ENCODE measurements at places on chromosomes 3 and 15. TPM values are rescaled to one million over a fixed set of nuclear protein-coding genes. Genes with fewer than 3 reads are reported as not detected.

GRCh38 chr3:47010111-47010712, 30.7 kb downstream of the NBEAL2 start:
- DNase-seq, result no peak

- DNase-seq, result peak; percentile 41
Observed at GRCh38 chr15:66269326-66270090, 16.0 kb upstream of the MEGF11 start.

GRCh38 chr15:80578206-80578595, 116.9 kb upstream of the ABHD17C start:
- DNase-seq, result no peak

MORC1 gene
- polyA plus RNA-seq, result not detected

- no peak for DNase-seq
Observed at GRCh38 chr3:179868715-179869114, 168.0 kb downstream of the PEX5L start.

DNA sequence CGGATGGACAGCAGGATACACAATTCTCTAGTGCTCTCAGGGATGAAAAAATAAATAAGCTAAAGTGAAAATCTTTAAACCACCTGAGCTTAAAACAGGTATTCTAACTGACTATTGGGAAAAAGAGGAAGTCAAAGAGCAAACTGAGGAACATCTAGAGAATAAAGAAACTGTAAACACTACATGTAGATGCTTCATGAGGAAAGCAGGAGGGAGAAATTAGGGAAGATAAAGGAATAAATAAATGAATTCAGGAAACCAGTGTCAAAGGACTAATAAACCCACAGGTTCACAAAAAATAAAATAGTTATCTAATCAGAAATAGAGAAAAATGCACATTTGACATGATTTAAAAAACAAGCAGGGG, 525 bp upstream of the MCCC1 start:
- no peak for DNase-seq

CCR2 gene
- polyA plus RNA-seq, result not detected

LRRC31 gene
- polyA plus RNA-seq, result not detected

DNA sequence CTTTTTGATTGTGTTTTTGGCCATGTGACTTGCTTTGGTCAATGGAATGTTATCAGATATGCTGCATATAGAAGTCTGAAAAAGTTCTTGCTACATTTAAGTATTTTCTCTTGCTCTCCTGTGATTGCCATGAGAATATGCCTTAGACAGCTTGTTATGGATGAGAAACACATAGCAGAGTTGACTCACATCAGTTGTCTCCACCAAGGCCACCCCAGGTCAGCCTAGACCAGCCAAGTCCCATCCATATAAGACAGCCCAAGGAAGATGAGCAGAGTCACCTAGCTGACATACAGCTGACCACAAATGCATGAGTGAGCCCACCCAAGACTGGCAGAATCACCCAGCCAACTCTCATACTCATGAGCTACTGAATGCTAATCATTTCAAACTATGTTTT, 153.0 kb downstream of the THRB start:
- no peak for DNase-seq

DNA sequence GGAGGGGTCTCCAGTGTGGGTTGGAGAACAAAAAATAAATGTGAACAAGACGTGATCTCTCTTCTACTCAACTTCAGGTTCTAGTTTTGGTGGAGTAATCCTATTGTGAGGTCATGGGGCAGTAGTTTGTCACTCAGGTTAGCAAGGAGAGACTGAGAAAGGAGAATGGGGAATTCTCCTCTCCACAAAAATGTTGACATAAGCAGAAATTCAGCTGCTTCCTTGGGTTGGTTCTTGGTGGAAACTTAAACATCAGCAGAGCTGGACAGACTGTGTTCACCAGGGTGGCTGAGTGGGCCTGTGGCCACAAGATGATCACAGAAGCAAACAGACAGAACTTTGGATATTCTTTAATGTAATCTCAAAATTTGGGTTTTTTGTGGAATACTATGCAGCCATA, 78.7 kb downstream of the EPHB1 start:
- no peak for DNase-seq

RTP4 gene
- polyA plus RNA-seq, result 0.06 TPM

- DNase-seq, result no peak
Observed at GRCh38 chr3:4508048-4508981, 15.2 kb downstream of the ITPR1 start.

GRCh38 chr3:108509263-108509662, 1.1 kb downstream of the MYH15 start:
- DNase-seq, result no peak

DNA sequence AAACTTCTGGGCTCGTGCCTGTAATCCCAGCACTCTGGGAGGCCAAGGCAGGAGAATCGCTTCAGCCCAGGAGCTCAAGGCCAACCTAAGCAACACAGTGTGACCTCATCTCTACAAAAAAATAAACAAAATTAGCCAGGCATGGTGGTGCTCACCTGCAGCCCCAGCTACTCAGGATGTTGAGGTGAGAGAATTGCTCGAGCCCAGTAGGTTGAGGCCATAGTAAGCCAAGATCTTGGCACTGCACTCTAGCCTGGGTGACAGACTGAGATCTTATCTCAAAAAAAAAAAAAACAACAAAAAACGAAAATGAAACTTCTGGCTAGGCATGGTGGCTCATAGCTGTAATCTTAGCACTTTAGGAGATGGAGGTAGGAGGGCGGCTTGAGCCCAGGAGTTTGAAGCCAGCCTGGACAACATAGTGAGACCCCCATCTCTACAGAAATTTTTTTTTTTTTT, 53.7 kb downstream of the PIK3CB start:
- DNase-seq, result no peak

GOLGA6A gene
- not detected for polyA plus RNA-seq

GRCh38 chr3:85258326-85258725, 299.5 kb downstream of the CADM2 start:
- no peak for DNase-seq

DNA sequence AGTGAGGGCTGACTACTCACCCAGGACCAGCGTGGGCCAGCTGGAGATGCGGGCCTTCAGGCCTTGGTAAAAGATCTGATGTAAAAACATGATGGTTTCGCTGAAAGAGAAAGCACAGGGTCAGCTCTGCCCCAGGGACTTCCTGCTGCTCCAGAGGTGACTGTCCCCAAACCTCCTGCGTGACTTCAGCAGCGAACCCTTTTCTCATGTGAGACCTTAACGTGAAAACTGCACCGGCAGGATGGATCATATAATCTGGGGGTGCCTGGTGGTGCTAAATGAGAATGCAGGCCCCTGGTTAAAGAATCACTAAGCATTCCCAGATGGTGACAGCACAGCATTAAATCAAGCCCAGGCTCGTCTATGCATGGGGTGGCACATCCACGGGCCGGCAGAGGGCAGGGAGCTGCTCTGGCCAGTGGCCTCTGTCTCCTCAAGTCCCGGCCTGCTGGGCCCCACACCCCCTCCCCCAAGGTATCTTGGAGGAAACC, 55.4 kb downstream of the RASGRF1 start:
- DNase-seq, result no peak

GRCh38 chr3:124142389-124142970, 150.6 kb upstream of the ROPN1 start:
- DNase-seq, result no peak

HIGD1A gene
- polyA plus RNA-seq, result 183 TPM

CORO2B gene
- 0.46 TPM for polyA plus RNA-seq

MRPL3 gene
- polyA plus RNA-seq, result 104 TPM

DNA sequence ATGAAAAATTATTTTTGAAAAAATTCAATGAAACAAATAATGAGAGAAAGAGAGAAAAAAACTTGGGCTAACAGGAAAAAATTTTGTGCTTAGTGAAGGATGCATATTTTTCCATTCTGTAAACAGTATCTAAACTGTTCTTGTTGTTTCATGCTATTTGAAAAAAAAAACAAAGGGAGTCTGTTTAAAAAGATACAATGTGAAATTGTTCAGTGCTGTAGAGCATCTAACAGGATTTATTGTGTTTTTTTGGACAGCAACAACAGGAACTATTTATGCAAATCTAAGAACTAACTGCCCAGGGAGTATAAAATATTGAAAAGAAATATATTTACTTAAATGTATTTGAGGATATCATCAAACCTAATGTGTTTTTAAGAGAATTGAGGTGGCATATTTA, 55.1 kb downstream of the PEX5L start:
- DNase-seq, result no peak

IQCH gene
- polyA plus RNA-seq, result 0.84 TPM

GRCh38 chr3:133293397-133294110, 106.3 kb upstream of the BFSP2 start:
- DNase-seq, result no peak

- peak; percentile 39 for DNase-seq
Observed at GRCh38 chr3:119497820-119498185, 544 bp upstream of the TIMMDC1 start.

DNA sequence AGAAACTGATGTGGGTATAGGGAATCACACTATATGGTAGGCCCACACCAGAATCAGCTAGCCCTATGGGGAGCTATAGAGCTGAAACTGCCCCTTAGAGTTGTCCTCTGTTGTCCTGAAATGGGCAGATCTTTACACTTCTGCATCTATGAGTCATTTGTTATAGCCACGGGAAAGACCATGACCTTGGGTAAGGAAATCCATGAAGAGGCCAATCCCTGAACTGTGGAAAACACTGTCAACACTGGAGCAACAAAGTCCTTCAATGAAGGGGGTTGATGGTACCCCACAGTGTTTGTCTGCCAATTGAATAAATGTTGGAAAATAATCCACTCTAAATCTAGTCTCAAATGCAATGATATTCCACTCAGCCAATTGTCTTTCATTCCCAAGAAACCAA, 5.2 kb upstream of the CD200R1 start:
- DNase-seq, result no peak

DNA sequence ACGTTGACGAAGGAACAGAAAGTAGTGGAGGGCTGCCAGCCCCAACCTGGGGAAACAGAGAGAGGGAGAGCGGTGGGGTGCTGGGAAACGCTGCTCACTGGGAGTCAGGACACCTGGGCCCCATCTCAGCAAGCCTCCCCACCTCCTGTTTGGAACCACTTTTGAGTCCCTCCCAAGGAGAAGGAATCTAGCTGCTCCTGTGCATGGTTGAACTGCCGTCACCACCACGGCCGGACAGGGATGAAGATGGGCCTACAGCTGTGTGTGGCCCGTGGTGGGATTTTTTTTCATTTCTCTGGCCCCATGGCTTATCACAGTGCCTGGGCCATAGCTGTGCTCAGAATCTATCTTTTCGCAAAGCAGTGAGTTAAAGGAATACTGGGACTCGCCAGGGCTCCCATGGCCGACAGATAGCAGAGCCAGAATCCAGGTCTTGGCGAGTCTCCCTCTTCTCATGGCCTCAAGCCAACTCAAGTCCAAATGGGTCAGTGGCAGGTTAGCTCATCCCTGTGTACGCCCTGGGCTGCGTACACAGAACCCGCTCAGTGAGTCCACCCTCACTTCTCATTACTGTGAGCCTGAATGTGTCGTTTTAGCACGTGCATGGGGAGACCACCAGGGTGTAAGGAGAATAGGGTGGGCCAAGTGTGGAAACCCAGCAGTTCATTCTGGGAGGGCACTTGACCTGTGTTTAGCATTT, 271.2 kb downstream of the FAM43A start:
- DNase-seq, result no peak

- DNase-seq, result no peak
Observed at GRCh38 chr3:194888916-194889315, 203.2 kb downstream of the FAM43A start.

DNA sequence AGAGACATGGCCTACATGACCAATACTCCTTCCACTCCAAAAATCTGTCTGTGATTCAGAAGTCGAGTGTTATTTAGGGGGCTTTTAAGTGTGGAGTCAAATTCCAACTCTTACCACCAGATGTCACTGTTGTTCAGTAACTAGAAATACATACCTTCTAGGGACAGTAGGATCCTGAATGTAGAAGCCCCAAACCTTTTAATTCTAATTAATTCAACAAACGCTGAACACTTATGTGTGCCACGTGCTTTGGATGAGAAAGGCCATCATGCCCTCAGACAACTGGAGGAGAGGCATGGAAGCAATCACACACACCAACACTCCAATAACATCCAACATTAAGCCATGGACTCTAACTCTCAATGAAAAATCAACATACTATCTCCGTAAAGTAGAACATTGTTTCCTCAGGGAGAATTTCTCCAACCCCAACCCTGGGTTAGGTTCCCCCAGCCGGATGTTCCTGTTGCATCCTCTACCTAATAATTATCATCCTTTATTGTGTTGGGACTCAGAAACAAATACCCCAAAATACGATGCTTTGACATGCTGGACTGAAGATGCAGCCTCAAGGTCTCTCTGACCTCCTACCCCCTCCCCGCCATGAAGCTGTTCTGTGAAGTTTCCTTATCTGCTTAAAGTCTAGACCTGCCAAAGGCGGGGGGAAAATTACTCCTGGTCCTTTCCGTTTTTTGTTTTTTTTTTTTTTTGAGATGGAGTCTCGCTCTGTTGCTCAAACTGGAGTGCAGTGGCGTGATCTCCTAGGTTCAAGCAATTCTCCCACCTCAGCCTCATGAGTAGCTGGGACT, 8.0 kb upstream of the CCDC13 start:
- DNase-seq, result no peak

DNA sequence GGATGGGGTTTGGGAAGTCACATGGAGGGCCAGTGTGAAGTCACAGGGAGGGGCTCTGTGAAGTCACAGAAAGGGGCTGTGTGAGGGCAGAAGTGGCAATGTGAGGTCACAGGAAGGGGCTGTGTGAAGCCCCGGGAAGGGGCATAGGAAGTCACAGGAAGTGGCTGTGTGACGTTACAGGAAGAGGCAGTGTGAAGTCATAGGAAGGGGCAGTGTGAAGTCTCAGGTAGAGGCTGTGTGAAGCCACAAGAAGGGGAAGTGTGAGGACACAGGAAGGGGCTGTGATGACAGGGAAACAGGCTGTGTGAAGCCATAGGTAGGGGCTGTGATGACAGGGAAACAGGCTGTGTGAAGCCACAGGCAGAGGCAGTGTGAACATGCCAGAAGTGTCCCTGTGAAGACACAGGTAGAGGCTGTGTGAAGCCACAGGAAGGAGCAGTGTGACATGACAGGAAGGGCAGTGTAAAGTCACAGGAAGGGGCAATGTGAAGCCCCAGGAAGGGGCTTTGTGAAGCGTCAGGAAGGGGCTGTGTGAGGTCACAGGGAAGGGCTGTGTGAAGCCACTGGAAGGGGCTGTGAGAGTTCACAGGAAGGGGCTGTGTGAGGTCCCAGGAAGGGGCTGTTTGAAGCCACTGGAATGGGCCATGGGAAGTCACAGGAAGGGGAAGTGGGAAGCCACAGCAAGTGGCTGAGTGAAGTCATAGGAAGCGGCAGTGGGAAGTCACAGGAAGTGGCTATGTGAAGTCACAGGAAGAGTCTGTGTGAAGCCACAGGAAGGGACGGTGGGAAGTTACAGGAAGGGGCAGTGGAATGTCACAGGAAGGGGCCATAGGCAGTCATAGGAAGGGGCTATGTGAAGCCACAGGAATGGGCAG, 37.1 kb downstream of the GASK1A start:
- no peak for DNase-seq

DNA sequence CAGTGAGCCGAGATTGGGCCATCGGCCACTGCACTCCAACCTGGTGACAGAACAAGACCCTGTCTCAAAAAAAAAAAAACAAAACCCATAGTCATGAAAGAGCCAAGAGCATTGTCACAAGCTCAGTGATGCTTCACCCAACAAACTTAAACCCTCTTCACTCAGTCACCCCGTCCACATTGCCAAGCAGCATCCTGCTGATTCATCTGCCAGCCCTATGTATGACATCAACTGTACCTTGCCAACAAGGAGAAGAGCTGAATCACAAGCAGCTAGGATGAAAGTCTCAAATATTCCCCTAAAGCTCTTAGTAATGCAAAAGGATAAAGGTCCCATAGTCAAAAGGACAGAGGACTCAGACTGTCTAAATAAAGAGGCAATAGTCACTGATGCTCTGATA, 90.0 kb downstream of the ANO10 start:
- peak; percentile 82 for DNase-seq

Measured in foreskin keratinocyte (primary cell).